ENCODE measurements at places on chromosomes 11 and 22.

- no peak for DNase-seq
These were observed 19.9 kb upstream of the SCN3B start for GRCh38 chr11:123674297-123674696.

DNA sequence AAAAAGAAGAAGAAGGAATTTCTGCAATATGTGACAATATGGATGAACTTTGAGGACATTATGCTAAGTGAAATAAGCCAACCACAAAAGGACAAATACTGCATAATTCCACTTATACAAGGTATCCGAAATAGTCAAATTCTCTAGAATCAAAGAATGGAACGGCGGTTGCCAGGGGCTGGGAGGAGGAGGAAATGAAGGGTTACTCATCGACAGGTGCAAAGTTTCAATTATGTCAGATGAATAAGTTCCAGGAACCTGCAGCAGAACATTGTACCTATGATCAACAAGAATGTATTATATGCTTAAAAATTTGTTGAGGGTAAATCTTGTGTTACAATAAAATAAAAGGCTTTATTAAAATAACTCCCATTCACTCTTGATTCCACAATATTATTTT, 49.0 kb downstream of the SC5D start:
- no peak for DNase-seq

DNA sequence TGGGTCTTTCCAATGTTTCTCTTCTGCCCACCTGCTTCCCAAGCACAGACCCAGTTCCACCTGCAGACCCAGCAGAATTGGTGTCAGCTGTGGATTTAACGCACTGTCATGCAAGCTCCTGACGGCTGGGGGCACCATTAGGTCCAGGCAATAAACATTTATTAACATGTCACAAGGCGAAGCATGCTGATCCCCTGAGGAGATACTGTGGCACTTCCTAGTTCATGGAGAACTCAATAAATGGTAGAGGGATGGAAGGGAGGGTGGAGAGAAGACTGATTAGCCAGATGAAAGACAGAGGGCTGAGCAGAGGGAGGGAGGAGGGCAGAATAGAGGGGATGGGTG, 68.3 kb upstream of the TSPAN18 start:
- no peak for DNase-seq

DNA sequence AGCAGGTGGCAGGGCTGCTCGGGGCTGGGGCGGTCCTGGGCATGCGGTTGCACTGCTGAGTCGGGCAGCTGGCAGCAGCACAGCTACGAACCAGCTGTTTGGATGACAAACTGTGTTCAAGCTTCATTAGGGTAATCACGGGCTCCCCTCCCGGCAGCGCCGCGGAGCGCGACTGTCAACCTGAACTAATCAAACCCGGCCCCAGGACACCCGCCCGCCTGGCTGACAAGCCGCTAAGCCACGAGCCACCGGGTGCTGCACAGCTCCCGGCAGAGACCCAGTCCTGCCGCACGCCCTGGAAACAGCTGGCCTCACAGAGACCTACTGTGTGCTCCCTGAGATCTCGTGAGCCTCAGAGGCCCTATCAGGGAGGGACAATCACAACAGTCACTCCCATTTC, 60.6 kb upstream of the TCF20 start:
- DNase-seq, result no peak

GRCh38 chr11:20760811-20761210, 91.4 kb downstream of the NELL1 start:
- no peak for DNase-seq

GRCh38 chr22:23169043-23169406, 11.3 kb upstream of the BCR start:
- no peak for DNase-seq

DNA sequence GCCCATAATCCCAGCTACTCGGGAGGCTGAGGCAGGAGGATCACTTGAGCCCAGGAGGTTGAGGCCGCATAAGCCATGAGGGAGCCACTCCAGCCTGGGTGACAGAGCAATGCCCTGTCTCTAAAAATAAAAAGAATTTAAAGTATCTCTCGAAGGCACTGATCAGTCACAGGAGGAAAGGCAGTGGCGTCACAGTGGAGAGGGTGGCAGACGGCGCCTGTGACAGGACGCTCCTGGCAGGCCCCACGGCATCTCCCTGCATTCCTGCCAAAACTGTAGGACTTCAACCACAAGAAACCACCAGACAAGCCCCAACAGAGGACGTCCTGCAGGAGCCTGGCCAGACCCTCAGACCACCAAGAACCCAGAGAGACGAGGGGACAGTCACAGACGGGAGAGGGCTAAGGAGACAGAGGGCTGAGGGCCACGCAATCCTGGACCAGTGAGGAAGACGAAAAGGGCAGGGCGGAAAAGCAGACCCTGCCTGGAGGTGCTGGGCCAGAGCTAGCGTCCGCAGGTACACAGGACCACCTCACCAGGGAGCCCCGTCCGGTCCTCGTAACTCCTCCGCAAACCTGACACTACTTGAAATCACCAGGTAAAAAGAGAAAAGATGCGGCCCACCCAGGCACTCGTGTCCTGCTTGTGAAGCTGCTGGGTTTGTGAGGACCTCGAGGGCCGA, 5.9 kb downstream of the RNH1 start:
- no peak for DNase-seq
